ENCODE measurements at places on chromosomes 1 and 21. TPM values are rescaled to one million over a fixed set of nuclear protein-coding genes. Genes with fewer than 3 reads are reported as not detected.

HCN3 gene
- total RNA-seq = 1.0 TPM

LAMC1 gene
- total RNA-seq = 408 TPM

SPRR2F gene
- total RNA-seq = not detected

FCRL2 gene
- total RNA-seq = not detected

MYBPHL gene
- total RNA-seq = not detected

GPR137B gene
- 12.9 TPM for total RNA-seq

STYXL2 gene
- total RNA-seq = not detected

TIMM17A gene
- 47.7 TPM for total RNA-seq

S1PR1 gene
- total RNA-seq = 10.4 TPM

LCE6A gene
- total RNA-seq = not detected

CELA2A gene
- not detected for total RNA-seq

UROD gene
- 158 TPM for total RNA-seq

TIE1 gene
- total RNA-seq = not detected

GBP3 gene
- total RNA-seq = 44.9 TPM

KISS1 gene
- 0.17 TPM for total RNA-seq

LCE3D gene
- not detected for total RNA-seq

MTHFR gene
- total RNA-seq = 87.4 TPM

TLR5 gene
- 0.77 TPM for total RNA-seq

OR2L8 gene
- total RNA-seq = not detected

KLF17 gene
- 0.50 TPM for total RNA-seq

TEX38 gene
- total RNA-seq = not detected

IRF6 gene
- total RNA-seq = under 0.01 TPM

MUL1 gene
- 21.8 TPM for total RNA-seq

TEDDM1 gene
- total RNA-seq = not detected

NUDT4B gene
- total RNA-seq = 7.1 TPM

MPL gene
- not detected for total RNA-seq

DIPK1A gene
- total RNA-seq = 8.2 TPM

AVPR1B gene
- total RNA-seq = not detected

PER3 gene
- total RNA-seq = 18.8 TPM

SLC6A17 gene
- under 0.01 TPM for total RNA-seq

BARHL2 gene
- total RNA-seq = not detected

KIAA0040 gene
- under 0.01 TPM for total RNA-seq

ACTA1 gene
- total RNA-seq = not detected

VASH2 gene
- 1.0 TPM for total RNA-seq

PPIAL4G gene
- not detected for total RNA-seq

AGT gene
- 14.1 TPM for total RNA-seq

HES4 gene
- total RNA-seq = 2.0 TPM

AADACL4 gene
- not detected for total RNA-seq

DCST2 gene
- 0.17 TPM for total RNA-seq

ADAM30 gene
- total RNA-seq = not detected

C1orf87 gene
- under 0.01 TPM for total RNA-seq

NHLH1 gene
- total RNA-seq = not detected

IFI44L gene
- 2.1 TPM for total RNA-seq

SPRR4 gene
- not detected for total RNA-seq

DIRAS3 gene
- total RNA-seq = 1.8 TPM

NR1I3 gene
- total RNA-seq = not detected

USF1 gene
- 80.1 TPM for total RNA-seq

GUCA2A gene
- not detected for total RNA-seq

TTC34 gene
- under 0.01 TPM for total RNA-seq

ACTN2 gene
- total RNA-seq = under 0.01 TPM

IVL gene
- not detected for total RNA-seq

S100A7 gene
- total RNA-seq = not detected

ARTN gene
- not detected for total RNA-seq

CFAP107 gene
- under 0.01 TPM for total RNA-seq

EPRS1 gene
- 193 TPM for total RNA-seq

NFYC gene
- 17.5 TPM for total RNA-seq
